ENCODE measurements at places on chromosomes 12 and 14.

DNA sequence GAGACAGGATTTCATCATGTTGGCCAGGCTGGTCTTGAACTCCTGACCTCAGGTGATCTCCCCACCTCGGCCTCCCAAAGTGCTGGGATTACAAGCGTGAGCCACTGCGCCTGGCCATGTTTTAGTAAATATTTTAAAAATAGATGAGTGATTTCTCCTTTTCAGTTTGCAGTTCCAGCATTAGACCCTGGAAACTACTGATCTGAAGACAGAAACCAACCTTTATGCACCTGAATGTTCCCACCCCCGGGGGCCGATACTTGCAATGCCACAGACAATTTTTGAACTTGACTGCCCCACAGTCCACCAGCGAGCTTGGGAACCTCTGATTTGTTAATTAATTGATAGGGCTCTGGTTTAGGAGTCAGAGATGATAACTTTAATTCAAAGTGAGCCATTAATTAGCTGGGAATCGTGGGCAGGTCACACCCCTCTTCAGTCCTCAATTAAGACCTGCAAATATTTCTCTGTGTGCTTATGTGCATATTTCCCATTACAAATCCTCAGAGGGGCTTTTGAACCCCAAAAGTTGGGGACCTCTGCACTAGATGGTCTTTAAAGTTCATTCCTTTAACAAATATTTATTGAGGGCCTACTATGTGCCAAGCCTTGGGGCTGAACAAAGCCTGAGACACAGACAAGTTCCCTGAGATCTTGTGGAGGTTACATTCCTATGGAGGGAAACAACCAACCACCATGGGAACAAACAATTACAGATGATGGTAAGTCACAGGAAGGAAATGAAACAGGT is 4.1 kb upstream of the TMEM120B start:
- DNase-seq: no peak

DNA sequence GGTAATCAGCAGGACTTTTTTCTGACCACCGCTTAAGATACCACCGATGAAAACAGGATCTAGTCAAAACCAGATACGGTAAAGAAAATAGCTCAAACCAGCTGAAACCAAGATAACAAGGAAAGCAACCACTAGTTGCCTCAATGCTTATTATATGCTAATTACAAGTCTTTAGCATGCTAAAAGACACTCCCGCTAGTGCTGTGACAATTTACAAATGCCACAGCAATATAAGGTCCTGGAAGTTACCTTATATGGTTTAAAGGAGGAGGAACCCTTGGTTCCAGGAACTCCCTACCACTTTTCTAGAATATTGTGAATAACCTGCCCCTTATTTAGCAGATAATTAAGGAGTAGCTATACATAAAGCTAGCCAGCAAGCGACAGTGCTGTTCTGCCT is 976.4 kb upstream of the SEL1L start:
- DNase-seq: no peak

GRCh38 chr12:13229504-13229903 is 33.0 kb downstream of the EMP1 start:
- DNase-seq: no peak

- peak; percentile 56 for DNase-seq
Observed at GRCh38 chr12:93912086-93912733, 235.0 kb downstream of the CRADD start.

DNA sequence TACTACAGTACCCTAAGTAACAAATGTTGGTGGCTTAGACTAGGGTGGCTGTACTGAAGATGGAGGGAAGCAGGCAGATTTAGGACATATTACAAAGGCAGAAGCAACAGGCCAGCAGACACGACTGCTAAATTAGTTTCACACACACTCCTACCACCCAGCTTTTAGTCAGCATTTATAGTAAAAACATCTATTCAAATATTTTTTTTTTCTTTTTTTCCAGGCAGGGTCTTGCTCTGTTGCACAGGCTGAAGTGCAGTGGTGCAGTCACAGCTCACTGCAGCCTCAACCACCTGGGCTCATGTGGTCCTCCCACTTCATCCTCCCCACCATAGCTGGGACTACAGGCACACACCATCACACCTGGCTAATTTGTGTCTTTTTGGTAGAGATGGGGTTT is 72.9 kb downstream of the CDK17 start:
- DNase-seq: no peak
